ENCODE measurements at places on chromosomes 5 and 9.

DNA sequence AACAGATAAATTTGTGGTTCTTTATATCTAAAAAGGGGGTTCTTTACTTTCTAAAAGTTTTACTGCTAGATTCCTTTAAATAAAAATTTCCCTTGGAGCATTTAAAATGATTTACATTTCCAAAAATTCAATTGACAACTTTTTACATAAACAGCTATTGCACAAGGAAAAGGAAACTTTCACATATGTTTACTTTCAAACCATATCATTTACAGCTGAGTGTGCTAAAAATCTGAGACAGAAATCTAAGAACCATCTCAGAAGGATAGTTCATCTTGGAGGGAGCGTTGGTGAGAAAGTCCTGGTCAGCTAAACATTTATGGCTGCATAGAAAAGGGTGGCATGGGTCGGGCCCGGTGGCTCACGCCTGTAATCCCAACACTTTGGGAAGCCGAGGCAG is 235.4 kb downstream of the DTWD2 start:
- DNase-seq, result no peak

DNA sequence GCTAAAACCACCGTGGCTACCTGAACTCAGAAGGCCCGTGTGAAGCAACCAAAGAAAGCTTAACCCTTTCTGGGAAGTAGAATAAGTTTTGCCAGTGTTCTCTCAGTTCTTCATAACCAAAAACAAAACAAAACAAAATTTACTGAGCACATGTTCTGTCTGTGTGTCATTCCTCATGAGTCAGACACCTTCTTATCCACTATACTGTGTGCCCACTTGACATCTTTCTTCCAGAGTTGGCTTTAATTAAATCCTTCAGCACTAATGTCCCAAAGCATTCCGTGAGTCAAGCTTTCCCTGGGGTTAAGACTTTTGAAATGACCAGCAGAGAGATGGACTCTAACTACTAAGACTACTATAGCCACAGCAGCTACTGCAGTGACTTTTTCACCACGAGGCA is 61.3 kb downstream of the GLIS3 start:
- no peak for DNase-seq

GRCh38 chr5:112138526-112138925 is 280.6 kb downstream of the EPB41L4A start:
- DNase-seq, result no peak

DNA sequence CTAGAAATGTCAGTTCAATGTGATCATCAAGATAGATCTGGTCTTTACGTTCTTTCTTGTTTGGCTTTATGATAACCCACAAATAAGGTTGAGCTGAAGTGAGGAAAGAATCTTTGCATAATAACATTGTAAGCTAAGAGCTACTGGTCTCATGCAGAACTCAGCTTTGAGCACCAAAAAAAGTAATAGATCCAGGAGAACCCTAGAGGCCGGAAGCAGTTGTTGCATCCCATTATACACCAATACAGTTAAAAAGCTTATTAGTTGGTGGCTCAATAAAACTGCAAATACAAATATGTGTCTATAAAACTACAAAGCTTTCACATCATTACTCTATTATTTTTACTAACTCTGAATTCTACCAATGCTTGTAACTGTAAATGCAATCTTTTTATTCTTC is 85.5 kb upstream of the NUDT12 start:
- no peak for DNase-seq

DNA sequence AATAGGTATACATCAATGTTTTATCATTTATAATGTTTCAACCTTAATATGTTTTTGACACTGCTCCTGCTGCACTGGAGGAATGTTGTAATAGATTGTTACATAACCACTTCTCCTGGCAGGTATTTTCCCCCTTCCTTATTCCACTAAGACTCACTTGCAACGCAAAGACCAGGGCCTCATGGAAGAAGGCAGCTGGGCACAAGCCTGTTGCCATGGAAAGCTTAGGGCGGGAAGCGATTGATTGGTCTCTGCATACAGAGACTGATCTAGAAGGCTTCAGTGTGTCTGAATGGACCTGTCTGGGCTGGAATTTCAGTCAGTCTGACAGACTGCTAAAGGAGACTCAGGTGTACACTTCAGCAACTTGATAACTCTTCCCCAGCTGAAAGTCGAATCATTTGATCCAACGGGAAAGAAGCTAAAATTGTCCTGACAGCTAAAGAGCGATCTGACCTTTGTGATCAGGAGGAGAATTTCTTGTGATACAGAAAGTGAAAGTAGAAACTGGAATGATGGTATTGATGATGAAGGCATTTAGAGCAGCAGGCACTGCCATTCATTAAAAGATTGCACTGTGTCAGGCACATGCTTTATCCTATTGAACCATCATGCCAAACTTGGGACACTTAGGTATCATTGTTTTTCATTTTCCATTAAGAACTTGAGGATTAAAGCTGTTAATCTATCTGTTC is 65.1 kb downstream of the GRIA1 start:
- no peak for DNase-seq

GRCh38 chr5:68680366-68680765 is 413.4 kb upstream of the SLC30A5 start:
- no peak for DNase-seq

DNA sequence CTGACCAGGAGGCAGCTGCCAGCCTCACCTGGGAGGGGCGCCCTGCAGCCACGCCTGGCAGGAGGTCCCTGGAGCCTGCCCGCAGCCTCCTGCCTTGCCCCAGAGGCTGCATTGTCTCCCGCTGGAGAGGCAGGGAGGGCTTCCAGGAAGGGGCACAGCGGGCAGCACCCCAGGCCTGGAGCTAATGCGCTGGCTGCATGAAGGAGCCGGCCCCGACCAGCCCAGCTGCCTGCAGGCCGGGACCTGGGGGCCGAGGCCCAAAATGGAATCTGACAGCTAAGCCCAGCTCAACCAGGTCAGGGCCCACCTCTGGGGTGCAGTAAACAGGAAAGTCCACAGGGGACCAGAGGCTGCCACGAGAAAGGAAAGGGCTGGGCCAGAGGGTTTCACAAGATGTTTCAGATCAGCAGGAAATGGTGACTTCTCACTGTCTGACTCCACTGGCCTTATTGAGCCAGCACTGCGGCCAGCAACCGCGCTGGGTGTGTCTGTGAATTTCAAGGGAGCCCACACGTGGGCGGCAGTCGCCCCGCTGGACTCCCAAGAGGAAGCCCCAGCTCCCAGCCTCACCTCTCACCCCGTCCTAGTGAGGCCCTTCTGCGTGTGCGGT is 18.6 kb upstream of the NOTCH1 start:
- peak; percentile 93 for DNase-seq

GRCh38 chr9:134517069-134517680 is 124.4 kb upstream of the COL5A1 start:
- DNase-seq, result no peak

DNA sequence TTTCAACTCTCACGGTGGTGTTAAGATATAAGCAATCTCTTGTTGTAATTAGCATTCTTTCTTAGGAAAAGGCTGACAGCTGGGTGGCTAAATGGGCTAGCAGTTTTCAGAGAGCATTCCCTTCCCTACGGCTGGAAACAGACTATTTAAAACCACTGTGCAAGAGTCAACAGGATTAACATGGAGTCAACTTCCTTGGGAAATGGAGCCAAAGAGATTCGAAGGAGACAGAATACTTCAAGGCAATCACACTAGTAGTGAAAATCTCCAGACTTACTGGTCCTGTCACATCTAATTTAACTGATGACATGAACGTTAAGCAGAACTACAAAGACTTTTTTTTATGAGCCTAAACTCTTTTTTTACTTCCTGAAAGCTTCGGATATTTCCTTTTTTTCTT is 453.3 kb upstream of the ITGA1 start:
- no peak for DNase-seq

- DNase-seq, result no peak
These were observed 22.0 kb upstream of the CDK20 start for GRCh38 chr9:87996234-87996860.

DNA sequence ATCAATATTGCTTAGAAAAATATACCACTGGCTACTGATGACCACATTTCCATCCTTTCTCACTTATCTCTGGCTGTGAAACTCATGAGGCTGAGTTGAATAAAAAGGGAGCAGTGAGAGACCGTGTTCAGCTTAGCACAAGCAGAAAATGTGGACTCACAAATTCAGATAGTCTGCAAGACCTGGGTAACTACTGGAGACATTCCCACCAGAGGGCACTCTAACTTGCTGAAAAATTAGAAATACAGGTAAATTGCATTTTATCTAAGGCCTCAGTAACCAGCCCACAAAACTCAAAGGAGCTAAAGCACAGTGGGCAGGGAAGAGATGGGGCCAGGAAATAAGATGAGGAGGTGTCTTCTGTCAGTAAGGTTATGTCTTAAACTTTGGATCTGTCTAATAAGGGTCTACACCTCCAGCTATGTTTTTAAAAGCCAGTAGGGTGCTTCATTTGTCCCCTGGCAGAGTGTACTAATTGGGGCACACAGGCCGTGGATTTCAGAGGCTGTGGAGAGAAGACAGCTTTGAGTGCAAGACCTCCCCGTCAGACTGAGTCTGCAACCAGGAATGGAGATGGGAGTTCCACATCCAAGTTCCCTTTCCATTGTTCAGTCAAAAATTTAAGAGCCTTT is 8.7 kb upstream of the NDUFB6 start:
- peak; percentile 22 for DNase-seq

- DNase-seq, result no peak
These were observed 473.0 kb downstream of the ZSWIM6 start for GRCh38 chr5:61805101-61805500.

- no peak for DNase-seq
These were observed 12.7 kb downstream of the RLN1 start for GRCh38 chr9:5326893-5327548.

DNA sequence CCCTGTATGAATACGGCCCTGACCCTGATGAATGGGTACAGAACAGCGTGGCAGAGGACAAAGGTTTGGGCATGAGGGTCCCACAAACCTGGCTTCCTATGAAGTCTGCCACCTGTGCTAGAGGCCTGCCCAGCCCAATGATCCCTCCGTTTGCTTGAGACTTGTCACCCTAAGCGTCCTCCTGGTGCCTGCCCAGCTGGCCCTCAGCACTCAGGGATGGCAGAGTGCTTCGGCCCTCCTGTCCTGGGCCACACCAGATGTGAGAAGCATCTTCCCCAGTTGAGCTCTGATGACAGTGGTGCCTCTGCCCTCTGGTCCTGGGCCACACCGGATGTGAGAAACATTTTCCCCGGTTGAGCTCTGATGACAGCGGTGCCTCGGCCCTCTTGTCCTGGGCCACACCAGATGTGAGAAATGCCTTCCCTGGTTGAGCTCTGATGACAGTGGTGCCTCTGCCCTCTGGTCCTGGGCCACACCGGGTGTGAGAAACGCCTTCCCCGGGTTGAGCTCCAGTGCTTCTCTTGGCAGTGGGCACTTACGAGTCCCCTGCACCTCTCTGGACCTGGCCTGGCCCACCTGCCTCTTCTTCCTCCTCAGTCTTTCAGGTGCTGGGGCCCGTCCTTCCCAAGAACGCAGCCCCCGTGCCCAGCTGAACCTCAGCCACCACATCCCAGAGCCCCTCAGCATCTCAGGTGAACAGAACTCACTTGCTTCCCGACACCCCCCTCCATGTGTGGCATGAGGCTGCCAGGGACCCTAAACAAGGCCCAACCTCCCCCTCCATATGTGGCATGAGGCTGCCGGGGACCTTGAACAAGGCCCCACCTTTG is 253.1 kb upstream of the IRX1 start:
- no peak for DNase-seq

- DNase-seq, result no peak
These were observed 18.2 kb upstream of the WDR38 start for GRCh38 chr9:124835026-124835557.

GRCh38 chr5:129073111-129073510 is 21.4 kb upstream of the ISOC1 start:
- DNase-seq, result no peak

GRCh38 chr9:105295201-105295550 is 50.7 kb downstream of the SLC44A1 start:
- DNase-seq, result no peak

DNA sequence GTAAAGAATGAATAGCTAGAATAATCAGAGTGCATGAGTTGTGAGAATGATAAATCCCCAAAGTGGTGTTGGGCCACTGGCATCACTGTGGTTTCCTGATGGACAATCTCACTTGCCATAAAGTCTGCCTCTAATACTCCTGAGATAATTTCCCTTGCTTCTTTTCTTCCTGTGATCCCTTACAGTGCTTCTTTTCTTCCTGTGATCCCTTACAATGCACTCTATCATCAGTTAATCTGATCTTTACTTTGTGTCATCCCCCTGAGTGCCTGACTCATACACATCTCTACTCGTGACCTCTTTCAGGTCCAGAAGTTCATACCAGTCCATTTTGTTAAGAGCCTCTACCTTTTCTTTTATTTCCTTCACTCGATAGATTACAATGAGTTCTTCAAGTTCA is 418.3 kb downstream of the HCN1 start:
- no peak for DNase-seq

- no peak for DNase-seq
These were observed 181.1 kb upstream of the RAD23B start for GRCh38 chr9:107102011-107102410.

- no peak for DNase-seq
These were observed 20.3 kb downstream of the NEK6 start for GRCh38 chr9:124278054-124278540.

DNA sequence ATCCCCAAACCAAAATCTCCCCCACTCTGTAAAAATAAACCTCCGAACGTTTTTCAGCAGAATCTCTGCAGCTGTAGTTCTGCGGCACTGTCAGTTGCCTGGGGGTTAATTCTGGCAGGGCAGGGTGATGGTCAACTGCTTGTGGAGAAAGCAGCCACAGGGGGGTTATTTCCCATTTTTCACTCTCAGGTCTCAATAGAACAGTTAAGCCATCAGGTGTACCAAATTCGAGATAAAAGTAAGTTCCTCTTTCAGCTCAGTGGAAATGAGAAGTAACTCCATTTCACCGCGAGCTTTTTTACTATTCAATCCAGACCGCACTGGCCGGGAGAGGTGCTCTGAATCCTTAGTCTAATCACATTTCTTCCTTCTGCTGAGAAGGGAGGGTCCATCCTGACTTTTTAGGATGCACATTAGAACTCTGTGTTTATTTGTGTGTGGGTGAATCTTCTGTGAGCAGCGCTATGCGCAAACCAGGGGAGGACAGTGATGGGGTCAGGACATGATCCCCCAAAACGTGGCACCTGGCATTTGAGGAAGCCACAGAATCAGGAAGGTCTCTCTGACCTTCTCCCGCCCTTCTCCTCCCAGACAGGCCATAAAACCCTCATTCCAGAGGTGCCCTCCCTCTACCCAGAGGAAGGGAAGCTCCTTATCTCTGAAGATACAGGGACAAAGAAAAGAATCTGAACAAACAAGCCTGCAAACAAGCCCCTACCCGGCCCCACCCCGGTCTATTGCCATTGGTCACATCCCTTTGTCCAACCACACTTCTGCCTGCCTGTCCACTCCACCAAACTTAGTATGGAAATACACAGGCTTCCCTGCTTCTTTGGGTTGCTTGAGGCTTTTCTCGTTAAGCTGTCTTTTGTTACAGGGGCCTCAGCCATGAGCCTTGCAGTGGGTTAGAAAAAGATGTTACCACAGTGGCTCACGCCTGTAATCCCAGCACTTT is 229.0 kb downstream of the ROR2 start:
- peak; percentile 72 for DNase-seq

- no peak for DNase-seq
These were observed 42.0 kb upstream of the PITX1 start for GRCh38 chr5:135076051-135076491.

GRCh38 chr5:71586052-71586940 is 844 bp upstream of the MCCC2 start:
- DNase-seq, result peak; percentile 53
